ENCODE measurements at places on chromosomes 3 and 15.

DNA sequence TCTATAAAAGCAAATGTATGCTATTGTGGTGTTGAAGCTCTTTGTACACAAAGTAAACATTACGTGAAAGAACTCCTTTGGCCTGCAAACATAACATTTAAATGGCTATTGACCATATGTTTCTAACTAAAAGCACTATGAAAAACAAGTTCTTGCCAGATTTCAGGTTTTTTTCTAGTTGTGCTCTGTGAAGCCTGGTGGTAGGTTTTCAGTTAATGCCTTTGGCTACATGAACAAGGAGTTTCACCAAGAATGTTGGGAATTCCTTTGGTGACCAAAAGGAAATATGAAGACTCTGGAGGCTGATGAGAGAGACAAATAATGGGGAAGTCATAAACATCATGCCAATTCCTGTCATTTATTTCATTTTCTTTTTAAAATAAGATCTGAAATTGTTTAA lies 66.0 kb downstream of the RBMS3 start:
- DNase-seq, result no peak

DNA sequence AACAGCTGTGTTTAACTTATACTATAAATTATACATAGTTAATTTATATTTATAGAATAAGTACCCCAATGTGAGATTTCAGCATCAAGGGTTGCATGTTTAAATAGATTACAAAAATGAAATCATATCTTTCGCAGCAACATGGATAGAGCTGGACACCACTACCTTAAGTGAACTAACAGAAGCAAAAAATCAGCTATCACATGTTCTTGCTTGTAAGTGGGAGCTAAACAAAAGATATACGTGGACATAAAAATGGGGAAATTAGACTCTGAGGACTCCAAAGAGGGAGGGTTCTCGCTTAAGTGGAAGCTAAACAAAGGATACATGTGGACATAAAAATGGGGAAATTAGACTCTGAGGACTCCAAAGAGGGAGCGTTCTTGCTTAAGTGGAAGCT lies 626.5 kb upstream of the DPPA4 start:
- no peak for DNase-seq

GRCh38 chr3:42066516-42067181 lies 24.5 kb upstream of the TRAK1 start:
- DNase-seq, result no peak

DNA sequence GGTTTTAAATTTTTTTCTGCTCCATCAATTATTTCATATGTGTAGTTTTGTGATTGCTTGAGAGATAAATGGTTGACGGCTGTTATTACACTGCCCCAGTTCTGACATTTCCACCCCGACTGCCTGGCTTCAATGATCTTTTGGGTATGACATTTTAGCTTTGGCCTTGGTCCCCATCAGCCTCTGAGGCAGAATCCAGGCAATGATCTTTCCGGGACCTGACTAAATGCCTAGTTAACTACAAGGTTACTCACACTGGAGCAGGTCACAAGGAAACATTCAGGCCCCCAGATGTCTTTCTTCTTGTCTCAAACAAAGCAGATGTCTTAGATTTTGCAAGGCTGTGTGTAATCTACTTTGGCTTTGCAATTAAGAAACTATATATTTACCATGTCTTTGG lies 61.1 kb upstream of the TMCO5A start:
- no peak for DNase-seq

GRCh38 chr3:106268696-106269095 lies 399.9 kb upstream of the CBLB start:
- no peak for DNase-seq

GRCh38 chr15:57223887-57224286 lies 152.4 kb upstream of the CGNL1 start:
- DNase-seq, result no peak

GRCh38 chr15:101651554-101652097 lies 555 bp downstream of the TM2D3 start:
- DNase-seq, result no peak

Measured in stimulated activated CD8-positive, alpha-beta memory T cell treated with anti-CD3 and anti-CD28 coated beads, Interleukin-7, amount 100 ng/mL, for 1 hour (primary cell).